CD4-positive, alpha-beta memory T cell (primary cell): ENCODE measurements at places on chromosomes 3 and 15. TPM values are rescaled to one million over a fixed set of nuclear protein-coding genes. Genes with fewer than 3 reads are reported as not detected.
A peak's percentile ranks its signal among the peaks of the same experiment; 100 is the strongest.

Gene MYL3
- not detected for total RNA-seq

DNA sequence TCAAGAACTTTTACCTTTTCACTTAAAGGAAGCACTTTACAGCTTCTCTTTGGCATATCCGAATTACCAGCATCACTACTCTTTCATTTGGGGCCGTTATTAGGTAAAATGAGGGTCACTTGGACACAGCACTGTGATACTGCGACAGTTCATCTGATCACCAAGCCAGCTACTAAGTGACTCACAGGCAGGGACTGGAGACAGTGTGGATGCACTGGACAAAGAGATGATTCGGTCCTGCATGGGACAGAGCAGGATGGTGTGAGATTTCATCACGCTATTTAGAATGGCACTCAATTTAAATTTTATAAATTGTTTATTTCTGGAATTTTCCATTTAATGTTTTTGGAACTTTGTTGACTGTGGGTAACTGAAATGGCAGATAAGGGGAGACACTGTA lies 166.9 kb upstream of the IL12A start:
- no peak for DNase-seq

Gene ADCY5
- total RNA-seq = not detected

GRCh38 chr15:31111091-31111647 lies 9.6 kb upstream of the TRPM1 start:
- DNase-seq = no peak

- DNase-seq = no peak
Measured at GRCh38 chr3:81437683-81438082, 323.8 kb downstream of the GBE1 start.

Gene GOLGA8M
- total RNA-seq = 2.9 TPM

Gene SERINC4
- total RNA-seq = 0.25 TPM

GRCh38 chr15:90159213-90159612 lies 41.9 kb upstream of the SEMA4B start:
- DNase-seq = no peak

DNA sequence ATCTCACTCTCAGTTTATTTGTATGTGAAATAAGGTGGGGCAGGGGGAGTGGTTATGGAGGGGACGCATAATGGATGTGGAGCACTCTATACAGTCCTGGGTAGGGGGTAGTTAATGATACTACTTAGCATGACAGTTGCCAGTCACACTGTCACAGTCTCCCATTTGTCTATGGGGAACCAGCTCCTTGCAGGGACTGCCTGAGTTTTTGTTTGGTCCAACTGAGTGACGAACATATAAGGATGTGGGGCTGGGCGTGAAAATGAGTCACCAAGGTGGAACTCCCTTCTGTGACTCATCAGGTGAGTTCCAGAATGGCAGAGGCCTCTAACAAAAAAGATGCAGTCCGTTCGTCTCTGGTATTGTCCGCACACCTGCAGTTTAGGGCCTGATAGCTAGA lies 235.3 kb upstream of the ST8SIA2 start:
- peak; percentile 8 for DNase-seq

Gene SLC28A1
- total RNA-seq = not detected

Gene LRRIQ4
- total RNA-seq = not detected

- no peak for DNase-seq
Measured at GRCh38 chr3:81985996-81986723, 224.7 kb upstream of the GBE1 start.

DNA sequence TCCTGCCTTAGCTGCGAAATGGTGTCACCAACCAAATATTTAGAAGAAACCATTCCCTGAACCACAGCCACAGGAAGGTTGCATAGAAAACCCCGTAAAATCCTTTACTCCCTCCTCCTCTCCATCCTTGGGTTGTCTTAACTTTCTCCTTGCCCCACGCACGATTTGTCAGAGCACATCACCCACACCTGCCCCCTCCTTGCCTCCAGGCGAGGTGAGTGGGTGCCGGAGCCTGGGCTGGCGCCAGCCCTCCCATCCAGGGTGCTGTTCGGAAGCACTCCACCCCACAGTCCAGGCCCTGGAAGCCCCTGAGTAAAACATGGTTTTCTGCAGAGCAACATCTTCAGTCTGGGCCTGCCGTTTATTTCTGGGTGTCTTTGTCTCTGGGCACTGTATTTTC lies 3.7 kb downstream of the GHRL start:
- DNase-seq = no peak

Gene FBXL22
- total RNA-seq = 2.2 TPM

DNA sequence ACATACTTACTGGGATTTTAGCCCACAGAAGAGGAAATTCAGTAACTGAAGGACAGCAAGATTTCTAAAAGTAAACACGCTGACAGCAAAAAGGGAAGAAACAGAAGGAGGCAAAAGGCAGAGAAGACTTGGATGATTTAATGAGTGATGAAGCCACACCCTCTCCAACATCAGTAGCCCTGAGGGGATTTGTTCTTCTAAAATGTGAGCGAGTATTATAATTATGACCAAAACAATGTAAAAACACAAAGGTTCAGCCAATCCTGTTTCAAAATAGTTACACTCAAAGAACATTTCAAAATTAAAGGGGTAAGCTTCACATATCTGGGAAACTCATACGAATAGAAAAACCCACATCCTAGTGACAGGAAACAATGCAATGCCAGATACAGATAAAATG lies 25.0 kb downstream of the MCCC1 start:
- no peak for DNase-seq

Gene ATP13A4
- 2.3 TPM for total RNA-seq

Gene MORC1
- not detected for total RNA-seq

Gene OR5K3
- not detected for total RNA-seq

GRCh38 chr3:164459521-164460151 lies 618.7 kb downstream of the SI start:
- DNase-seq = no peak

DNA sequence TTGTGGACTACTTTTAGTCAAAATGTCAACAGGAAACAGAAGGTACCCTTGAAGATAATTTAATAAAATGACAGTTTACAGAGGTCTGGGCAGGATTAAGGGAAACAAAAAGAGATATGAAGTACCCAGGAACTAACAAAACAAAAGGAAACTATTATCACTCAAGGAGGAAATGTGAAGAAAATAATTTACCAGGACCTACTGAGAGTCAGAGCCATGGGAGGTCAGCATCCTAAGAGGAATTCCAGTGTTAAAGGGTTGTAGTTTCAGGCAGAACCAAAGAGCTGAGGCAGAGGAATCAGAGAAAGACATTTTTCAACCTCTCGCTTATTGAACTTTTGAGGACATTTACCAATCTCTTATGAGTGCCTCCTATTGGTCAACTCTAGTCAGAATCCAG lies 408.9 kb upstream of the CBLB start:
- no peak for DNase-seq

DNA sequence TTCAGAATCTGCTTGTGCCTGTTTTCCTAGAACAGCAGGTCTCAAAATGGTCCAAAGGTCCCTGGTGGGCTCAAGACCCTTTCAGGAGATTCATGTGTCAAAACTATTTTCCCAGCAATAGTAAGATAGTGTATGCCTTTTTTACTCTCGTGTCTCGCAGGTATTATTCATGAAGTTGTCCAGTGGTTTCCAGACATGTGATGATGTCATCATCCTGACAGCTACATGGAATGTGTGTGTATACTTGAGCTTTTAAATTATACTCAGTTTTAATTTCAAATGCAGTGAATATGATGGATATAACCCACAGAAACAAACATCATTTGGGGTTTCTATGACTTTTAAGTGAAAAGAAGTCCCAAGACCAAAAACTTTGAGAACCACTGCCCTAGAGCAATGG lies 288.6 kb downstream of the NTRK3 start:
- DNase-seq = no peak

- no peak for DNase-seq
Measured at GRCh38 chr3:46664971-46665762, 28.3 kb downstream of the ALS2CL start.

Gene HTR3E
- total RNA-seq = not detected

DNA sequence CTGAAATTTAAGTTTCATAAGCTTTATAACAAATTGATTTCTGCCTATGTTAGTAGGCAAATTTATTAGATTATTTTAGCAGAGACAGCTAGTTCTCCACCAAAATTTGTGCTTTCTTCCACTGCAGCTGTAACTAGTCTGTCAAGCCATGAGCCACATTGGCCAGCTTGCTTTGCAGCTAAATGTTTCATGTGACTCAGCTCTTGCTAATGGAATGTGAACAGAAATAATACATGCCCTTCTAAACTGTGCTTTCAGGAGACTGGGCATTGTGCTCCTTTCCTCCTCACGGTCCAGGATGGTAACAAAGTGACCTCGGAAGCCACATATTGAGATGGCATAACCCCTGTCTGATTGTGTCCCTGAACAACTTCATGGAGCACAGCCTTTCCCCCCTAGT lies 51.3 kb upstream of the KPNA4 start:
- DNase-seq = no peak

- no peak for DNase-seq
Measured at GRCh38 chr3:181823716-181824115, 112.0 kb downstream of the SOX2 start.

DNA sequence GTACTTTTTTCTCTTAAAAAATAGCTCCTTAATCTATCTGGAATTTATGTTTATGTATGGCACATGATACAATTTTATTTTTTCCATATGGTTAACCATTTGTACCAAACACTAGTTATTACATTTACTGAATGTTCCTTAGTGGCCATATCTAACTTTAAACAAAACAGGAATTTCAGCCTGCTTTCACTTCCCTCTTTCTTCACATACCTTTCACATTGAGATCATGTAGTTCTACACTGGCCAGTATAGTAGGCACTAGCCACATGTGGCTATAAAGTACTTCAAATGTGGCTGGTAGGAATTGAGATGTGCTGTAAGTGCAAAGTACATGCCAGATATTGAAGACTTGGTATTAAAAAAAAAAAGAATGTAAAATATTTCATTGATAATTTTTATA lies 4.7 kb upstream of the RYK start:
- no peak for DNase-seq

GRCh38 chr3:152737021-152737908 lies 97.7 kb upstream of the P2RY1 start:
- no peak for DNase-seq

GRCh38 chr3:10551139-10551538 lies 45.8 kb upstream of the ATP2B2 start:
- no peak for DNase-seq

DNA sequence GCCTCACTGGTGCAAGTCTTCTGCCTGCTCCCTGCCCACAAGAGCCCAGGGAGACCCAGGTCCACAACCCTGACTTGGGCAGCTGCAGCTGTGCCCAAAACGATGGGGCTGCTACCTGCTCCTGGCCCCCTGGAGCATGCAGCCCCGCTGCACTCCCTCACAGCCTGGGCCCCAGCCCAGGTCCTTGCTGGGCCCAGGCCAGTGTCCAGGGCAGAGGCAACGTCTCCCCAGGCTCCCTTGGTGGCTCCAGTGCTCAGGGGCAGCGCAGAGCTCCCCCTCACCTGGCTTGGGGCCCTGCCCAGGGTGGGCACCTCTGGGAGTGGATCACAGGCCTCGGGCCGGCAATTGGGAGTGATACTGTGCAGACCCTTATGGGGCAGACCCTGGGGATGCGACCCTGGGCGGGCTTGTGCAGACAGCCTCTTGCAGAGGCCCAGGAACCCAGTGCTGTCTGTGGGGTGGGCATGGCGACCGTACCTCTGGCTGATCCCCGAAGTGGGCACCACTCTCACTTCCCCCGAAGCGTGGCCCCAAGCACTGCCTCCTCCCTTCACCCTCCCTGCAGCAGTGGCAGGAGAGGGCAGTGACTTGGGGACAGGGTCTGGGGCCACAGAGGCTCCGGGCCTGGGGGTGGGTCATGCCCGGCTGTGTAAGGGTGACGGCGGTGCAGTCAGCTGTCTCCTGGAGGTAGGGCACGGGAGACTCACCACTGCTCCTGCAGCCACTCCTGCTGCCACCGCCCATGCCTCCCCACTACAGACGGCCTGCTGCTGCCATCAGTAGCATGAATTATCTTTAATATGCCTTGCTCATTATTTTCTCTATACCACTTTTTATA lies 255.9 kb downstream of the DOCK3 start:
- no peak for DNase-seq

DNA sequence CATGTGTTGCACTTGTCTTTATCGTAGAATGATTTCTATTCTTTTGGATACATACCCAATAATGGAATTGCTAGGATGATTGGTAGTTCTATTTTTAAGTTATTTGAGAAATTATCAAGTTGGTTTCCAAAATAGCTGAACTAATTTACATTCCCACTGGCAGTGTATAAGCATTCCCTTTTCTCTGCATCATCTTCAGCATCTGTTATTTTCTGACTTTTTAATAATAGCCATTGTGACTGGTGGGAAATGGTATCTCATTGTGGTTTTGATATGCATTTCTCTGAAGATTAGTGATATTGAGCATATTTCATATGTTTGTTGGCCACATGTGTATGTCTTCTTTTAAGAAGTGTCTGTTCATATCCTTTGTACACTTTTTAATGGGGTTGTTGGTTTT lies 81.7 kb upstream of the NUDT16 start:
- DNase-seq = no peak

GRCh38 chr3:151315136-151315535 lies 1.5 kb downstream of the GPR87 start:
- DNase-seq = no peak

Gene POLQ
- 0.35 TPM for total RNA-seq

- DNase-seq = no peak
Measured at GRCh38 chr3:195012571-195012970, 258.4 kb downstream of the XXYLT1 start.

GRCh38 chr3:30608598-30608947 lies 2.2 kb downstream of the TGFBR2 start:
- DNase-seq = no peak

Gene ARNT2
- not detected for total RNA-seq

DNA sequence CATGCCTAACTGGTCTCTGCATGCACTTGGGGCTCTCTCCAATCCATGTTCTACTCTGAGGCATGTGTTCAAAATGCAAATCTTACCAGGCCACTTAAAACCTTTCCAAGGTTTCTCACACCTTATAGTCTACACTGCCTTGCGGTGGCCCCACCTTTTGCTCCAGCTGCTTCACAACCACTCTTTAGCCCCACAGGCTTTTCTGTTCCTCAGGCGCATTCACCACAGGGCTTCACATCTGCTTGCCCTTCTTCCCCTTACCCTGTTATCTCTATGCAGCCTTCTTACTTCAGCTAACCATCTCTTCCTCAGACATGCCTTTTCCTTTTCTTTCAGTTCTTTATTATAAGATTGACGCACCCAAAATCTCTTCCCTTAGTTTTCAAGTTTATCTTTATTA lies 37.8 kb downstream of the MINDY4B start:
- no peak for DNase-seq

Gene SPESP1
- 0.61 TPM for total RNA-seq

GRCh38 chr3:104977719-104978118 lies 389.0 kb upstream of the ALCAM start:
- DNase-seq = no peak
